ENCODE measurements at places on chromosomes 4 and X.

DNA sequence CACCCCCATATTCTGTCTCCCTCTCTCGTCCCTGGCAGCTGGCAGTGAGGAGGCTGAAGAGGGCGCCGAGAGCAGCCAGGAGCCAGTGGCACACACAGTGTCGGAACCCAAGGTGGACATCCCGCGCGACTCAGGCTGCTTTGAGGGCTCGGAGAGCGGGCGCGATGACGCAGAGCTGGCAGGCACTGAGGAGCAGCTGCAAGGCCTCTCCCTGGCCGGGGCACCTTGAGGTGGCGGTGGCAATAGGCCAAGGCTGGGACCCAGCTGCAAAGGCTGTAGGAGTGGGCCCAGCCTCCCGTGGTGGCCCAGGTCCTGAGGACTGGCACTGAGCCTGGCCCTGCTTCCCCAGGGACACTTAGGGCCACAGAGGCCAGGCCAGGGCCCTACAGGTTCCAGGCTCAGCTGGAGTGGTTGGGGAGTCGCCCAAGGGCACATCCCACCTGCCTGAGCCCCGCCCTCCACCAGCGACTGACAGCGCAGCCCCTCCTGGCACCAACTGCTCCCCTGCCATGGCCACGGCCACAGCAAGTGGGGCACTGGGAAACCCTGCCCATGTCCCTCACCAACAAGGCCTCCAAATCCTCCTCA, 13.9 kb downstream of the SASH3 start:
- no peak for DNase-seq

DNA sequence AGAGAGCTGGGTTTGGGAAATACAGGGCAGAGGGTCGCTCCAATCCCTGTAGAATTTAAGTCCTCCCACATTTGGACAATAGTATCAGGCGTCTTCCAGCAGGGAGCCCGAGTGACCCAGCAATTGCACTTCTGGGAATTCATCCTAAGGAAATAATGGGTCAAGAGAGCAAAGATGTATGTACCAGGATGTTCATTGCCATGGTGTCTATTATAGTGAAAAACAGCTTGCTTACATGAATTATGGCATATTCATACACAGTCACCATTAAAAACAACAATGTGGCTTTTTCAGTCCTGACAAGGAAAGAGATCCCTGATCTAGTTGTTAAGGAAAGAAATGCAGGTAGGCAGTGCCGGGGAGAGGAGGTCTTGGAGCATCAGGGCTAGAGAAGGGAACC, 167.7 kb downstream of the PJA1 start:
- no peak for DNase-seq

- DNase-seq: no peak
Observed at GRCh38 chr4:17134100-17134499, 235.7 kb upstream of the LDB2 start.

- DNase-seq: no peak
Observed at GRCh38 chrX:13485167-13485566, 84.2 kb upstream of the EGFL6 start.

- DNase-seq: no peak
Observed at GRCh38 chr4:21882051-21882839, 66.3 kb downstream of the KCNIP4 start.

DNA sequence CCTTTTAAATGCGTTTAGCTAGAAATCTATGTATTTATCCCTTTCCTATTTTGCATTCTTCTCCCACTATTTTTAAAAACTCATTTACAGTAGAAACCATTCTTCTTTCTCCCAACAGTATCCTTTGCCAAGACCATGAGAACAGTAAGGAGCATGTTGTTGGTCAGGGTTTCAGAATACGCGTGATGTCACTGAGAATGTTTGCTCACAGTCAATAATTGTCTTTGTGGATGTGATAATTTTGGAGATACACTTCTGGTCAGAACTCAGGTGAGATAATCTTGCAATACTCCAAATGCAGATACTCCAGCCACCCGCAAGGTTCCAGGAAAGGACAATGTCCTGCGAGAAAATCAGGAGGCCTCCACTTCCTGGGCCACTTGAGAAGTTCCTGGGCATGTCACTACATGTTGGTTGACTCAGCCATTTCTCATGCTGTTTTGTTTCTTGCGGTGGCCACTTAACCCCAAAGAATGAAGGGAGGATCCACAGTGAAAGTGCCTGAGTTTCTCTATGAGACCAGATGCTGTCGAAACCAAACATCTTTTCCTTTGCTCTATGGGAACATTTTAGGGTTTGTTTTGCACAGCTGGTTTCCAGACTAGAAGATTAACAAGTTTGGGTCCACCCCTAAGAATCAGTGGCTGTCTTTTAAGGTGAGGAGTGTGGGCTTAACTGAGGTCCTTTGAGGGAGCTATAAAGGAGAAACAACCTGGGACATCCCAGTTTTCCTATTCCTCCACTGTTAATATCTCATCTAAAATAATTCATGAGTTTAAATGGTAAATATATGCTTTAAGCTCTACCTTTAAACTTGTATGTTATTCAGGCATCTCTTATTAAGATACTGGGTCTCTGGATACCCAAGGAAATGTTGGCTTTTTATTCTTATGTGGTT, 116.0 kb downstream of the SOWAHB start:
- no peak for DNase-seq

DNA sequence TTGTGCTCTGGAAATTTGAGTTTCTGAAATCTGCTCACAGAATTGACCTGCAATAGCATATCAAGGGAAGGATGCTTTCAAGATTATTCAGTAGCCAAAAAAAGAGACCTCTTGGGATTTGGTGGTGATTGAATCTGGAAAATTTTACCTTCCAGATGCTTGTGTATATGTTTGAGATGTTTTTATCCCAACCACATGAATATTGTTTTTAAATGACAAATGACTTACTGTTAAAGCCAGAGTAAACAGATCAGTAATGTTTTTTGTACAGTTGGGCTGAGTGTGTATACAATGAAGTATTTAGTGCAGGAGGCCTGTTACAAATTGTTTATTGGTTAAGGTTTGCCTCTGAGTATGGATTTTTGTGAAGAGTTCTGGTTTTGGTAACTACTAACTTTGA, 126.5 kb downstream of the CBR4 start:
- no peak for DNase-seq

DNA sequence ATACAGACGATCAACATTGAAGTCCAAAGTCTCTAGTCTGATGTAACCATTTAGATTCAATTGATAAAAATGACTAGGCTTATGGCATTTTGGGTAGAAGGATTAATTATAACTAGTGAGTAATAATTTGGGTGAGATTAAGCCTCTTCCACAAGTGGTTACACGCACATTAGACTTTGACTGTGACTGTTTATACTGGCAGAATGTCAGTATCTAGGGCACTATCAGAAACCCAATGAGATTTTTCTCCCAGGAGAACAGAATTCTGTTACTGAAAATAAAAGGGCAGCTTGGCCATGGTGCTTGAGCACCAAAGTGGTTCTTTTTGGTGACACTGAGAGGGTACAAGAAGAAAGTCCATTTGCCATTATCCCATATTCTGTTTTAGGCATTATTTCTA, 3.3 kb downstream of the PLS3 start:
- no peak for DNase-seq

DNA sequence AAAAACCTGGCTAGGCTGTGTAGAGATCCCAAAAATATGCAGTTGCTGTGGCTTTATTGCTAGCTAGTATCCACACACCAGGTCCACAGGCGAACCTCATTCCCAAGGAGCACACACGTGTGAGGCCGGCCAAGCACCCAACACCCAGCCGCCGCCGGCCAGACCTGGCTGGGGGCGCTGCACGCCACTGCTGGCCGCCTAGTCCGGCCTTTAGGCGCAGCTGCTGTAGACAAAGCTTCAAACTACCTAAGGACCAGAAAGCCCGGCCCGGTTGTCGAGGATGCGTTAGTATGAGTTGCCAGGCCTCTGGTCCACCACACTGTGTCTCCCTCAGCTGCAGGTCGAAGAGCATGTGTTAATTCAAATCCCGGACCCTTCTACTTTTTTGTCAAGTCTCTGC, 3.1 kb downstream of the POU3F4 start:
- no peak for DNase-seq

GRCh38 chrX:148185631-148186030, 204.5 kb downstream of the FMR1NB start:
- no peak for DNase-seq

GRCh38 chr4:149493492-149493891, 322.2 kb downstream of the IQCM start:
- no peak for DNase-seq

- DNase-seq: no peak
Observed at GRCh38 chr4:99855678-99856077, 38.5 kb downstream of the LAMTOR3 start.

DNA sequence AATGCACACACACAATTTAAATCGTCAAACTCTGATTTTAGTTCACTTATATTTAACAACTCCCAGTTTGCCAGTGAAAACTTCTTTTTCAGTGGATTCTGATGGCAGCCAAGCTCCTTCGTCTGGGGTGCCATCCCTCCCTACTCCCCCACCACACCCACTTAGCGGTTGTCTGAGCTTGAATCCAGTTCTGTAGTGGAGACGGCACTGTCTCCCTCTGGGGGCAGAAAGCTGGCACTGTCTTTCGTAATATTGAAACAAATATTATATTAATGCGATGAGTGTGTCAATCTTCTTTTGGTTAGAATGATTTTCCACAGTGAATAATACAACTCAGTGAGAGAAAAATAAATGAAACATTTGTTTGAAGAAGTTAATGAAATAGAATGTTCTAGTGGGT, 5.4 kb downstream of the MEPE start:
- DNase-seq: no peak

All from lower lobe of right lung (tissue), 2 donors.